RKO (cell line): ENCODE measurements at places on chromosomes 12 and 14.
A peak's percentile ranks its signal among the peaks of the same experiment; 100 is the strongest.

DNA sequence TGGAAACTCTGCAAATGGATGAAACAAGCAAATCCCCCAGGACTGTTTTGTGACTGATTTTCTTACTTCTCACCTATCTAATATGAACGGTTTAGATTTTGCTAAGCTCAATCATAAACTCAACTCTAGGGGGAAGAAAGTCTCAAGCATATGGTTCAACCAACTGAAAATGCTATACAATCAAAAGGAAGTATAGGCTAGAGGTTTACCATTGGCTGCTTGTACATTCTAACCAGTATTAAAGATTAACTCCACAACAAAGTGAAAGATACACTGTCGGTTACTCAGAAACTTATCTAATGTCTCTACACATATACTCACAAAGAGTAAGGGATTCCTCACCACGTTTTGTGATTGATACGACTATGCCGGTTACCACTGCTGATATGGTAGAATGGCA lies 281.8 kb upstream of the SOX5 start:
- no peak for DNase-seq

DNA sequence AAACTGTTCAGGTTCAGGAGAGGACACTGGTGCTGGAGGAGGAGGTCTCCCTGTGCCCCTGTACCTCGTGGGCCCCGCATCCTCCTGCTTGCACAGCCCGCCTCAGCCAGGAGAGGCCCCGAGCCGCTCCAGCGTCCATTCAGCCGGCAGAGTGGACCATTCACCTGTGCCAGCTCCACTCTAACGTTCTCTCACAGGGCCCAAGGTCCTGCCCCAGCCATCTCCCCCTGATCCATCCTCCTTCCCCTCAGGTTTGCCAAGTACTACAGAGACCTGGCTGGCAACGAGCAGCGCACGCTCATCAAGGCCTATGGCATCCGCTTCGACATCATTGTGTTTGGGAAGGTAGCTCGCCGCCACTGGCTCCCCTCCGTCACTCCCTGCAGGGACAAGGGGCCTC lies 22.2 kb downstream of the P2RX4 start:
- DNase-seq: no peak

- no peak for DNase-seq
Measured at GRCh38 chr12:41364211-41364610, 176.1 kb downstream of the PDZRN4 start.

DNA sequence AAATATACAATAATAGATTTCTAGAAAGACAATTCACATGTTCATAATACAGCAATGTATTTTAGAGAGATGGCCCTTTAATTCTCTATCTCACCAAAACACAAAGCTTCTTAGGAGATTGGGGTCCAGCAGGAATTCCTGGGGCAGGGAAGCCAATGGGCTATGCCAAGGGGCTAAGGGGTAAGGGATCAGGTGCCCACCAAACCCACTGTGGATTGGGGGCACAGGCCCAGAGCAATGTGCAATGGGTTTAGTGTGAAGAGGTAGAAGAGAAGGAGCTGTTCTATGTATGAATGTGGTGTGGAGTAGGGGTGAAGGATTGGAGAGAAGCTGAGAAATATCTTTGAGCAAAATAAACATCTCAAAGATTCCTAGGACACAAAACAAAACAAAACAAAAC lies 2.6 kb downstream of the HOXC13 start:
- no peak for DNase-seq

- DNase-seq: no peak
Measured at GRCh38 chr14:20435582-20436362, at the start of gene KLHL33. TSS of gene KLHL33 (minus strand) at chr14:20436166. CDS start at chr14:20435811, 355 bp downstream.

- DNase-seq: no peak
Measured at GRCh38 chr14:58575956-58576355, 61.8 kb upstream of the DACT1 start.

DNA sequence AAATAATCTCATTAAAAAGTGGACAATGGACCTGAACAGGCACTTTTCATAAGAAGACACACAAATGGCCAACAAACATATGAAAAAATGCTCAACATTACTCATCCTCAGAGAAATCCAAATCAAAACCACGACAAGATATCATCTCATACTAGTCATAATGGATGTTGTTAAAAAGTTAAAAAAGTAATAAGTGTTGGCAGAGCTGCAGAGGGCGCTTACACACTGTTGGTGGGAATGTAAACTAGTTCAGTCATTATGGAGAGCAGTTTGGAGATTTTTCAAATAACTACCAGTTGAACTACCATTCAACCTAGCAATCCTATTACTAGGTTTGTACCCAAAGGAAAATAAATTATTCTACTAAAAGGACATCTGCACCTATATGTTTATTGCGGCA lies 47.2 kb downstream of the FOXG1 start:
- DNase-seq: no peak

GRCh38 chr14:23612802-23613201 lies 23.4 kb upstream of the DHRS2 start:
- DNase-seq: no peak

- no peak for DNase-seq
Measured at GRCh38 chr12:91818227-91819131, 327.2 kb downstream of the BTG1 start.

DNA sequence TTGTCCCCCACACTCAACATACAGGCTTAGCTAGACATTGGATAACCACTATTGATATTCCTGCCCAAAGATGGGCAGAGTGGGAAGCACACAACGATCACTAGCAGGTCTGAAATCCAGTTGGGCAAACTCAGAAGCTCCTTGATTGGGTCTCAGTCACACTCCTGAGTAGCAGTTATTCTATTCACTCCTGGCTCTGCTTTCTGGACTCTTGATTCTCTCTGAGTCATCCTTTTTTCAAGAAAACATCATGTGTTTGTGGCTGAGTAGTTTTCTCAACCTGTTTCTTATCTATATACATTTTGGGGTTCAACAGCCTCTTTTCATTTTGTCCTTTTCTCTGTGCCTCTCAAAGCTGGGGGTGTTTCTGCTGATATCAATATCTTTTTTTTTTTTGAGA lies 46.0 kb upstream of the MANSC4 start:
- no peak for DNase-seq

- DNase-seq: no peak
Measured at GRCh38 chr14:90553921-90554336, 157.1 kb downstream of the CALM1 start.

- DNase-seq: no peak
Measured at GRCh38 chr12:95956557-95957145, 13.5 kb downstream of the AMDHD1 start.

- DNase-seq: no peak
Measured at GRCh38 chr14:100434033-100434601, 111.0 kb downstream of the SLC25A47 start.

GRCh38 chr14:105386581-105387529 lies 11.5 kb upstream of the TEX22 start:
- no peak for DNase-seq

GRCh38 chr12:123598522-123598921 lies 3.4 kb upstream of the DDX55 start:
- DNase-seq: no peak

GRCh38 chr14:49946320-49947141 lies 53.6 kb downstream of the ARF6 start:
- DNase-seq: no peak

GRCh38 chr12:121781998-121782979 lies 11.2 kb downstream of the RHOF start:
- DNase-seq: no peak

DNA sequence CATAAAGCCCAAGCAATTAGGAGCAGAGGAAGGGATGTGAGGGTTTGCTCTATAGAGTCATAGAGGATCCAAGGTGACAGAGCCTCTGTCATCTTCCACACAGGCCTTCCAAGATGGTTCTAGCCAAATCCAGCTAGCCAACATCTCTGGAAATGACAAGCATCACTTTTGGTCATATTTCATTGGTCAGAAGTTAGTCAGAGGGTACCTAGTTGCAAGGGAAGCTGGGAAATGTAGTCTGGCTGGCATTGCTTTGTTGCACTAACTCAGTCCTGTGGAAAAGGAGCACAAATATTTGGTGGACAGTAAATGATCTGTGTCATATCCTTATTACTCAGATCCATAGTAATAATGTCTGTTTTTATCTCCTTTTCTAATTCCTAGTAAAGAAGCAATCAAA lies 715.7 kb downstream of the NRXN3 start:
- DNase-seq: peak; percentile 9

DNA sequence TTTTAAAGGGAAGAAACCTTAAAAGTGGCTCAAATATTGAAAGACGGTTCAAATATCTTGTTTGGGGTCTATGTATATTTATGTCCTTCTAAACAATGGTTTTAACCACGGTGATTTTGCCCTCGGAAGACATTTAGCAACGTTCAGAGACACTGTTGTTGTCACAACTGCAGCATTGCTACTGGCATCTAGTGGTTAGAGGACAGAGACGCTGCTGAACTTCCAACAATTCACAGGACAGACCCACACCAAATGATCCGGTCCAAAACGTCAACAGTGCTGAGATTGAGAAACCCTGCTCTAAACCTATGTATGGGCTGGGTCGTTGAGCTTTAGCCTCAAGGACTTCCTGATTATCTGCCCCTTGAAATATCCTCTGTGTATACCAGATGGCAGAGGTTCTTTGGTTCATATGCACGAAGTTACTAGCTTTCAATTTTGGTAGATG lies 1.7 kb downstream of the ANGEL1 start:
- peak; percentile 76 for DNase-seq

DNA sequence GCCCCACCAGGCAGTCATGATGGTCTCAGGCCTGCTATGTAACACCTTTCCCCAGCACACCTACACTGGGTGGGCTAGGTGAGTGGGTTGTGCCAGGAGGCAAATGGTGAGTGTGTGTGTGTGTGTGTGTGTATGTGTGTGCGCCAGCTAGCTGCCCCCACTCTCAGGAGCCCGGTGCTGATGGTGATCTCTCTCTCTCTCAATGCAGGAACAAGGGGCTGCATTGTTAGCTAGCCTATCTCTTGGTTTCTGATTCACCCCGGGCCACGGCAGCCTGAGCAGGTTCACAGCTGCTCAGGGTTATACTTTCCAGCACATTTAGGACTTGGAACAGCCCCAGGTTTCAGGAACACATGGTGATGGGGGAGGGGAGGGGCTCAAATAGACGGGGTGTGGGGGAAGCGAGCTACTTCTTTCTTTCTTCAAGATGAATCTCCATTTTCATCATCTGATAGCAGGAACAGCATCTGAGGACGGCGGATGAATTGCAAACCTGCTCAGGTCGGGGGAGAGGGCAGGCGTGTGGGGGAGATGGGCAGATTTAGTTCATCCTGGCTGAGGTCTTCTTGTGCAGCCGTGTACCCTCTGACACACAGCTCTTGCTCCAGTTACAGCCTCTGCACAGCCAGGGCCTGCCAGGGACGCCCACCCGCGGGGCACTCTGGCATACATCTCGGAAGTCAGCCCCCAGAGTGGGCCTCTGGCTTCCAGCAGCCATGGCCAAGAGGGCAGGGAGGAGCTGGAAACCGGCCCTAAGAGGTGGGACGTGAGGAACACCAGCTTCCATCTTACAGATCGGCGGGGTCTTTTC lies 137.6 kb downstream of the ZFP36L1 start:
- DNase-seq: no peak

DNA sequence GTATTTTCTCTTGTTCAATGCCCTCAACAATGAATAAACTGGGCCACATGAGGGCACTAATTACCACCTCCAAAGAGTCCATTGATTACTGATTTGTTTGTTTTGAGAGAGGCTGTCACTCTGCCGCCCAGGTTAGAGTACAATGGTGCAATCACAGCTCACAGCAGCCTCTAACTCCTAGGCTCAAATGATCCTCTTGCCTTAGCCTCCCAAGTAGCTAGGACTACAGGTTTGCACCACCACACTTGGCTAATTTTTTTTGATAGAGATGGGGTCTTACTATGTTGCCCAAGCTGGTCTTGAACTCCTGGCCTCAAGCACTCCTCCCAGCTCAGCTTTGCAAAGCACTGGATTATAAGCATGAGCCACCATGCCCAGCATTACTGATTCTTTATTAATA lies 28.3 kb upstream of the SYCP3 start:
- no peak for DNase-seq

GRCh38 chr12:94421868-94422740 lies 37.6 kb downstream of the CEP83 start:
- DNase-seq: no peak
